Cortex of kidney (tissue), 1 donor: ENCODE measurements at places on chromosomes 1 and 21.

DNA sequence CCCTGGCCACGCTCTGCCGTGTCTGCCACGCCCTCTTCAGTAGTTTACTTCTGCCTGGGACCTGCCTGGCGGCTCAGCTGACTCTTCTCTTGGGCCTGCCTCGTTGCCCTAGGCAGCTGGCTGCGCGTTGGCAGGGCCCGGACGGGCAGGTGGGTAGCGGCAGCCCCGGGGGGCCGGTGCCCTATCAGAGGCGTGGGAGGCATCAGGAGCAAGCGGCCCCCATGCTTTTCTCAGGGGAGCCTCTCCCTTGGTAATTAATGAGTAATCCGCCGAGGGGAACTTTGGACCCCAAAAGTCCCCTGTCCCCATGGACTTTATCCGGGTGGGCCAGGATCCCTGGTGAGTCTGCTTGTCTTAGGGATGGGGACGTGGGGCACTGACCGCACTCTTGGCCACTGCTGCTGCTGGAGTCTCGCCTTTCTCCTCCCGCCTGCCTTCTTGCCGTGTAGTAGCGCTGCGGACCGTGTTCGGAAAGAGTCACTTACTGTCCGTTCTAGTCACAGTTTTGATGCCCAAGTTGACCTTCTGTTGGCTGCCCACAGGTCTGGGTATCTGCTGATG is 22.7 kb downstream of the SKI start:
- no peak for DNase-seq

- no peak for DNase-seq
Measured at GRCh38 chr1:224085421-224086108, 28.3 kb upstream of the FBXO28 start.

- DNase-seq, result no peak
Measured at GRCh38 chr1:169144941-169145626, 38.6 kb downstream of the ATP1B1 start.

DNA sequence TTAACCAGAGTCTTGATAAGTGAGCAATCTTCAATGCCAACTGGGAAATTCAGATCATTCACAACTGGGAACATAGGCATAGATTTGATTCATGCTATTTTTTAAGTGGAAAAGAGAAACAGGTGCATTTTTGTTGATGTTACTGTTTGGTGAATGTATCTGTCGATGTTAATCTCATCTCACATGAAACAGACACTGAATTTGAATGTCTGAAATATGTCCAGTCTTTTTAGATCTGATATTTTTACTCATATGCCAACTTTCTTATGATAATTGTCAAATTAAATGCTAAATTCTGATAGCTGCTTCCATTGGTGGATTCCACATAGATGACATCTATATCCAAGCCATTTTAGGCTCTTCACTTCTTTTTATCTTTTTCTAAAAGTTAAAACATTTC is 213.1 kb downstream of the RYR2 start:
- DNase-seq, result no peak

DNA sequence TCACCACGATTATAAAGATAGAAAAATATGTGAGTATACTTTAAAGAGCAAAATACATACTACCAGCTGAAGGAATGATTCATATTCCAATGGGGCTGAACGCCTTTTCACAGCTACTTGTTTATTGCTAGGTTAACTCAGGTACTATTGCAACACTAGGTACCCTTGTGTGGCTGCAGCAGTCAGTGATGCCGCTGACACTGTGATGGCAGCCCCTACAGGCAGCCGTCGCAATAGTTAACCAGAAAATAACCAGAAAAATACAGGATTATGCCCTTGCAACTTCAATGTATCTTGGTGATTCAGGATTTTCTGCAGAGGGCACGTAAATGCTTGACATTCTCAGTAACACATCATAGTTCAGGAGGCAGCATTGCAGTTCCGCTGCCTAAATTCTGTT is 1.6 kb upstream of the MARK1 start:
- no peak for DNase-seq

DNA sequence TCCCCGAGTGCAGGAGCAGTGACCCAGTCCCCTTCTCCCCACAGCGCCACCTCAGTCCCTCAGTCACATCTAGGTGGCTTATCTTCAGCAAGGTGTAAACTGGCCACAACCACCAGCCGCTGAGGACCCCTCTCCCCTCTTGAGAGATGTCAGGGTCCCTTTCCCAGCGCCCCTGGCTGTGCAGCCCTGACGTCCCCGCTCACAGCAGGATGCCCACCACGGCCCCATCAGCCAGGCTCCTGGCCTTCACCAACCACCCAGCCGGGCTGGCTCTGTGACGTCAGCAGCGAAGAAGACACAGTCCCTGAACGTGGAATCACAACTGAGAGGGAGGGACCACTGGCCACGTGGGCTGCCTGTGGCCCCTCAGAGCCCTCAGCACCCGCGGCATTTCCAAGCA is 249.4 kb downstream of the NPHP4 start:
- DNase-seq, result no peak

GRCh38 chr1:67165468-67166041 is 699 bp upstream of the IL23R start:
- no peak for DNase-seq

DNA sequence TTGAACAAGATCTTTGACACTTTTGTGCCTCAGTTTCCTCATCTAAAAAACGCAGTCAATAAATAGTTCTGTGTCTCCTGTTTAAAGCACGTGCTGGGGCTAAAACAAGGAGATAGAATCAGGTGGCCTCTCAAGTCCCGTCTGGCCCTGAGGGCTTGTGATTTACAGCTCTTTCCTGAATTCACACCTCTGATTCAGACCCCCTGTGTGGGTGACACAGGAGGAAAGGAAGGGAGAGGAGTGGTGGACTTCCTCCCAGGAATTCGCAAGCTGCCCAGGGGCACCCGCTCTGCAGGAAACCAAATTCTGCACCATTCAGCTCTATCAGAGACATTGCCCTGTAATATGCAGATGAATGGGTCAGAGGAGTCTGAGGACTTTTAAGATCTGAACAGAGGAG is 5.2 kb upstream of the PRR9 start:
- DNase-seq, result no peak
